ENCODE measurements at places on chromosomes 16 and 17. TPM values are rescaled to one million over a fixed set of nuclear protein-coding genes. Genes with fewer than 3 reads are reported as not detected.

GRCh38 chr17:29291163-29291752 is 2.7 kb downstream of the NUFIP2 start:
- H3K4me3 ChIP-seq = peak overlapping the region; percentile 92
- peaks cover 2% of the 10 kb centered on the region for H3K36me3 ChIP-seq
- H3K27me3 ChIP-seq = no peaks in the 10 kb centered on the region
- DNase-seq = peak; percentile 77

- peaks cover 71% of the 10 kb centered on the region for H3K4me1 ChIP-seq
- no peak overlapping the region for H3K4me3 ChIP-seq
- no peaks in the 10 kb centered on the region for H3K27me3 ChIP-seq
- peaks cover 97% of the 10 kb centered on the region for H3K36me3 ChIP-seq
- H3K27ac ChIP-seq = no peak overlapping the region
Observed at GRCh38 chr16:67448580-67448979, 17.7 kb downstream of the HSD11B2 start.

DNA sequence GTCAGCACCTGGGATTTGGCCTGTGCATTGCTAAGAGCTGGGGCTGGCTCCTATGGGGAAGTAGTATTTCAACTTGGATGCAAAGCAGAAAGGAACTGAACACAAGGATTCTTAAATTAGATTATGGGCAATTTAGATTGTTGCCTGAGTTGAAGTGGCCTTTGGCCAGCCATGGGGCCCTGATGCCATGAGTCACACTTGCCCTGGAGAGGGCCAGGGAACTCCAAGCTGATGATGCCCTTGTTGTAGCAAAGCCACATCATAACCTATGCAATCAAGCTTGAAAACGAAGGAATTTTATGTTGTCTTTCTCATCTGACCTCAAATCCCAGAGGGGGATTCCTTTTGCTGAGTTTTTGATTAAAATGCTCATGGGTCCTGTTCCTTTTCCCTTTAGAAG is 3.9 kb upstream of the SPATA32 start:
- DNase-seq = peak; percentile 46
- H3K27ac ChIP-seq = no peak overlapping the region
- no peaks in the 10 kb centered on the region for H3K27me3 ChIP-seq
- peaks cover 6% of the 10 kb centered on the region for H3K4me1 ChIP-seq
- no peak overlapping the region for H3K4me3 ChIP-seq
- H3K36me3 ChIP-seq = peaks cover 78% of the 10 kb centered on the region

DNA sequence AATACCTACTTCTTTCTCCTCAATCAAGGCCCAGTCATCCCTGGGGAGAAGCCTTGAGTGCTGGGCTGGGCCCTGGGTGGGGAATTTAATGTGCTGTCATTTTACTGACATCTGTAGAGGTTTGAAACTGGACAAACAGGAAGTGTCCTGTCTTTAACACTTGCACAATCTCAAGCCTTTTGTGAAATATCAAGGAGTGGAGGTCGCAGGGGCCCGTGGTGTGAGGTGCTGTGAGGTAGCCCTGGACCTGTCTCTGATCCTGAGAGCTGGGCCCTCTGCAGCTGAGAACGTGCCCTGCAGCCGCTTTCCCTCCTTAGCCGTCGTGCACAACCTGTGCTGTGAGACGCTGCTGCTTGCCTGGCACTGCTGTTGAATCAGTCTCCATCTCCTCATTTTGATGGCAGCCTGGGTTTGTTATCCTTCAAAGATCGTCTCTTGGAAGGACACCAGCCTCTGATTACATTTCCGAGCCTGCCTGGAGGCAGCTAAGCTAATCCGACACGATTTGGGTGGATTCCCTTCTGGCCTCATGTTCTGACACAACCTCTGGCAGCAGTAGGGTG is 29.9 kb downstream of the SMARCE1 start:
- DNase-seq = no peak
- no peak overlapping the region for H3K4me3 ChIP-seq
- no peaks in the 10 kb centered on the region for H3K27me3 ChIP-seq

- no peaks in the 10 kb centered on the region for H3K27me3 ChIP-seq
- no peaks in the 10 kb centered on the region for H3K4me1 ChIP-seq
- no peaks in the 10 kb centered on the region for H3K36me3 ChIP-seq
- no peak overlapping the region for H3K27ac ChIP-seq
Observed at GRCh38 chr17:51580869-51581268, 320.5 kb downstream of the UTP18 start.

GRCh38 chr17:418421-418751 is 65.8 kb upstream of the RPH3AL start:
- no peaks in the 10 kb centered on the region for H3K27me3 ChIP-seq
- H3K4me3 ChIP-seq = no peak overlapping the region
- no peak overlapping the region for H3K27ac ChIP-seq
- H3K36me3 ChIP-seq = no peaks in the 10 kb centered on the region
- DNase-seq = no peak

- peak; percentile 68 for DNase-seq
- peak overlapping the region; percentile 85 for H3K27ac ChIP-seq
- H3K4me3 ChIP-seq = no peak overlapping the region
- H3K36me3 ChIP-seq = no peaks in the 10 kb centered on the region
Observed at GRCh38 chr17:6753006-6753445, 2.8 kb upstream of the XAF1 start.

- DNase-seq = peak; percentile 95
- H3K4me1 ChIP-seq = peaks cover 69% of the 10 kb centered on the region
- H3K36me3 ChIP-seq = no peaks in the 10 kb centered on the region
- peak overlapping the region; percentile 99 for H3K27ac ChIP-seq
- no peaks in the 10 kb centered on the region for H3K27me3 ChIP-seq
Observed at GRCh38 chr17:75785016-75785890, 647 bp downstream of the UNK start.

GRCh38 chr16:87610026-87610425 is 7.7 kb downstream of the JPH3 start:
- no peak for DNase-seq
- H3K4me1 ChIP-seq = no peaks in the 10 kb centered on the region
- peaks cover under 1% of the 10 kb centered on the region for H3K27me3 ChIP-seq
- no peak overlapping the region for H3K27ac ChIP-seq
- no peak overlapping the region for H3K4me3 ChIP-seq
- no peaks in the 10 kb centered on the region for H3K36me3 ChIP-seq

DNA sequence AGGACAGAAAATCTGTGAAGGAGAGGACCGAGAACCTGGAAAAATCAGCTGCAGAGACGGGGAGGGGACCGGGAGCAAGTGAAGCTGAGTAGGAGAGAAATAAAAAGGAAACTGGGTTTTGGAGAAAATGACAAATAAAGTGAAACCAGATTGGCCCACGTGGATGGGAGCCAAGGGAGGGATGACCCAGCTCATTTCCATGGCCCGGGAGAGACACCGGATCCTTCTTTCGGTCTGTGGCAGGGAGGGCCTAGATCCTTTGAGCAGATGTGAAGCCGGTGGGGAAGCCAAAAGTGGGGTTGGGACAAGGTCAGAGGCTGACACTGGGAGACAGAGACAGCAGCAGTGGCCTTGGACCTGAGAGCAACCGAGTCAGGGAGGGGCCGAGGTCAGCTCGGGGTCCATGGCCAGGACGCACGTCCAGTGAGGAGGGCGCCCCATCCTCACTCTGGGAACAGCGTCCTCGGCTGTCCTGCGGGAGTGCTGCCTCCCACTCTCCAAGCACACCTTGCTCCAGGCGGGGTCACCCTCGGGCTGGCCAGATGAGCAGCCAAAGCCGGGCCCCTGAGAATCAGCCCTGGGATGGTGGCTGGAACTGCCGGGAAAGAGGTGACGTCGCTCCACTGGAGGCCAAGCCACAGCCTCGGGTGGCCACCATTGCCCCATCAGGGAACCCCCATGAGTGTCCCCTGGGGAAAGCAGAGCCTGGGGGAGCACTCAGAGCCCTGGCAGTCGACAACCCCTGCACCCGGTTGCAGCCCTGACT is 50.8 kb upstream of the CDR2 start:
- no peak overlapping the region for H3K4me3 ChIP-seq
- H3K4me1 ChIP-seq = no peaks in the 10 kb centered on the region
- H3K27me3 ChIP-seq = no peaks in the 10 kb centered on the region
- DNase-seq = peak; percentile 14

DNA sequence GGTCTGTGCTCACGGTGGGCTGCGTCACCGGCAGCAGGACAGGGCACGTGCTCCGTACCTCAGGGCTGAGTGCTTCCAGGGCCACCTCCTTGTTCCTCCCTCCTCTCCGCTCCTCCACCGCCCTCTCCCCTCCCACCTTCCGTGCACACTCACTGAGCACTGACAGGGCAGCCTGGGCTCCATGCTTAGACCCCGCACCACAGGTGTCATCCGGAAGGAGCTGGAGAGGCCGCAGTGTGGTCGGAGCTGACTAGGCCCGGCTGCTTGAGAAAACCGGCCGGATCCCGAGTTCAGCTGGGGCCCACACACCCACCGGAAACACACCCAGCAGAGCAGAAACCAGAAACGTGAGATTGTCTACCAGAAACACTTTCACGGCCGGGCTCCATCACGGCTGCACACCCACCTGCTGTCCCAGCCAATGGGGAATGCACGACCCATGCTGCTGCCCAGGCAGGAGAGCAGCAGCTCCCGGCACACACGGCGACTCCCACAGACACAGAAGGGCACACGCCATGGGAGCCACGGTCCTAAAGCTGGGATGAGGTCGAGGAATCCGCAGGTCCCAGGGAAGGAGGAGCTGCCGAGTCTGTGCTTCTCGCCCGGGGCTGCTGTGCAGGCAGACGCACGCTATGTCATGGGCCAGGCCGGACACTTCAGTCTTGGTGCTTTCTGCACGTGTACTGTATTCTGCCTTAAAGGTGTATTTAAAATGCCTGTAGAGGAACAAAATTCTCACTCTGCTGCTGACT is 55.0 kb upstream of the ZNF469 start:
- H3K4me3 ChIP-seq = no peak overlapping the region
- H3K4me1 ChIP-seq = no peaks in the 10 kb centered on the region
- DNase-seq = no peak
- no peak overlapping the region for H3K27ac ChIP-seq

- H3K27me3 ChIP-seq = no peaks in the 10 kb centered on the region
- no peak overlapping the region for H3K4me3 ChIP-seq
- H3K36me3 ChIP-seq = no peaks in the 10 kb centered on the region
- H3K27ac ChIP-seq = no peak overlapping the region
- no peak for DNase-seq
Observed at GRCh38 chr17:27217631-27218030, 76.3 kb upstream of the WSB1 start.

GRCh38 chr16:54585998-54586340 is 299.4 kb upstream of the IRX3 start:
- H3K4me1 ChIP-seq = no peaks in the 10 kb centered on the region
- no peaks in the 10 kb centered on the region for H3K27me3 ChIP-seq
- no peak overlapping the region for H3K4me3 ChIP-seq
- no peak overlapping the region for H3K27ac ChIP-seq
- no peak for DNase-seq

DNA sequence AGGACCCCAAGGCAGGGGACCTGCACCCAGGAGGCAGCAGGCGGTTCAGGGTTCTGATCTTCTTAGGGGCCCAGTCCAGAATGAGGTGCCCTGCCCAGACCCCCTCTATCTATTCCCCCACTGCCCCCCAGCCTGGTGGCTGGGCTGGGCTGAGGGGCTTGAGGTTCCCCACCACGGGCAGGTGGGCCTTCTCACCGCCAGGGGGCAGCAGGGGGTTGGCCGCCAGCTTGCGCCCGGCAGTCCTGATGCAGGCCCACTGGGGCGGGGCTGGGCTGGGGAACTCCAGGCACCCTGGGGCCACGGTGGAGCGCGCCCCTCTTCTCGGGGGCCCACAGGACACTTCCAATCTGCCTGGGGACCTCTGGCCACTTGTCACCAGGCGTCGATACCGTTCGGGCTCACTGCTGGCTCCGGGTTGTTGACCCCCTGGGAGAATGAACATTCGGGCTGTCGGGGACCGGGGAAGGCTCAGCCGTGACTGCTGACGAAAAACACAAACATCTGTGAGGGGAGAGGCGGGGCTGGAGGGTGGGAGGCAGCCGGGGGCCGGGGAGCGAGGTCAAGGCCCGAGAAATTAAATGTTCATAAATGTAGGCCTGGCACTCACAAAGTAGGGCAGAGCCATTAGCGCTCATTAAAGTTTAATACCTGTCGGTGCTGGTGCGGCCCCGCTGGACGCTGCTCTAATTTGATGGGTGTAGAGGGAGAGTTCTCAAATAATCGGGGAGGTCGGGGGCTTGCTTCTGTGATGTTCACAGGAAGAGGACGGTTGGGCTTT is 219.3 kb upstream of the GSE1 start:
- H3K27me3 ChIP-seq = no peaks in the 10 kb centered on the region
- H3K27ac ChIP-seq = no peak overlapping the region
- no peaks in the 10 kb centered on the region for H3K36me3 ChIP-seq
- H3K4me3 ChIP-seq = no peak overlapping the region
- peak; percentile 92 for DNase-seq

DNA sequence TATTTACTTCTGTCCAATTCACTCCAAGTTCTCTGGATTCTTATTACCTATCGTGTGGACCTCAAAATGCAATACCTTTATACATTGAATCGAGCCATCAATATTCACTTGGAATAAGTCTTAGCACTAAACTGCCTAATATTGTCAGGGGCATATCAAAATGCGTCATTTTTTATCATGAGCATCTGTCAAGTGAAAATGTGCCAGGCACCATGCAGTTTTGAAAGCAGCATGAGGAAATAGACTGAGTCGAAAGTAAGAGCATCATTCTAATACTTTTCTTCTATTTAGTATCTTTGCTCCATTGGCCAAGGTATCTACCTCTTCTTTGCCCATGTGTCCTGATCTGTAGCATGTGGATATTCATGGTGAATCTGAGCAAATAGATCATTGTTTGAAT is 1193.4 kb downstream of the CDH11 start:
- no peak overlapping the region for H3K4me3 ChIP-seq
- H3K27ac ChIP-seq = no peak overlapping the region
- no peak for DNase-seq
- H3K4me1 ChIP-seq = no peaks in the 10 kb centered on the region
- H3K36me3 ChIP-seq = no peaks in the 10 kb centered on the region

GRCh38 chr16:19548144-19548543 is 7.4 kb upstream of the VPS35L start:
- no peak overlapping the region for H3K27ac ChIP-seq
- H3K27me3 ChIP-seq = no peaks in the 10 kb centered on the region
- H3K36me3 ChIP-seq = peaks cover 56% of the 10 kb centered on the region
- H3K4me1 ChIP-seq = no peaks in the 10 kb centered on the region
- no peak overlapping the region for H3K4me3 ChIP-seq

DNA sequence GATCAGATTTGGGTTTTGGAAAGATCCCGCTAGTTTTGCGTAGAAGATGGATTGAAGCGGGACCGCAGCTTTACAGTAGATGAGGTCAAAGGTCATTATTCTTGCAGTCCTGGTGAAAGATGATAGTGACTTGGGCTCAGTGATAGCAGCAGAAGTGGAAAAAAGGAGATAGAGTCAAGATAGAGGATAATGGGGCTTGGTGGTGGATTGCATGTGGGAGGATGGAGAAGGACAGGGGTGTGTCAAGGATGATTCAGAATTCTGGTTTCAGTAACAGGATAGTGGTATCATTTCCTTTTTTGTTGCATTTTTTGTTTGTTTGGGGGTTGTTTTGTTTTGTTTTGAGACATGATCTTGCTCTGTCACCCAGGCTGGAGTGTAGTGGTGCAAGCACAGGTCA is 28.7 kb downstream of the CHD9NB start:
- no peaks in the 10 kb centered on the region for H3K27me3 ChIP-seq
- H3K4me3 ChIP-seq = no peak overlapping the region
- no peak overlapping the region for H3K27ac ChIP-seq

- H3K27ac ChIP-seq = no peak overlapping the region
- H3K4me1 ChIP-seq = peaks cover 11% of the 10 kb centered on the region
- no peaks in the 10 kb centered on the region for H3K27me3 ChIP-seq
- no peak for DNase-seq
- H3K4me3 ChIP-seq = no peak overlapping the region
Observed at GRCh38 chr17:72974605-72975232, 117.8 kb downstream of the SLC39A11 start.

The WFDC1 gene
- 12.7 TPM for total RNA-seq

The VPS35 gene
- total RNA-seq = 102 TPM

The ZPBP2 gene
- not detected for total RNA-seq

The TIMP2 gene
- total RNA-seq = 196 TPM

The CACNG3 gene
- total RNA-seq = not detected

The TOX3 gene
- total RNA-seq = 2.8 TPM

The NPIPA3 gene
- 2.9 TPM for total RNA-seq

The CHST4 gene
- 0.12 TPM for total RNA-seq

Data from left lung (tissue), 14 donors.